ENCODE measurements at places on chromosomes 12 and 14.

DNA sequence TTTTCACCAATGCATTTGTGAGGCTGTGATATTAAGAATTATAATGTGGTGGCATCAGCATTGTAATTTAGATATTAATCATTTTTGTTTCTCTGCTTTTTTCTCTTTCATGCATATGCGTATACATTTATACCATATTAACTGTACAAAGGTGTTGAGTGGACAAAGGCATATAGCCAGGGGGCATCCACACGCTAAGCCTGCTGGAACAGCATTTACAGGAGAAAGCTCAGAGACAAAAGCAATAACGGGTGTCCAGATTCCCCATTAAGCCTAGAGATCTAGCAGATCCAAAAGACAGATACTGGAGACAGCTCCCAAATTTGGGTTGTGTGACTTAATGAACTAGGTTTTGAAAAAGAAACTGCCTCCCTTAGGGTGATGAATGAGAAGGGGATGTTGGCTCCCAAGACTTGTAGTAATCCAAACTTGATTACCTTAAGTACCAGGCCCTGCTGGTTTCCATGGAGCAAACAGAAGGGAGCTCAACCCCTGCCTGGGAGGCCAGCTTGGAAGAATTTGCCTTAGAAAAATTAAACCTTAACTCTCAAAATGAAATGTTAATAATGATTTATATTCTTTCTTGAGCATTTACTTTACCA, 181.9 kb downstream of the SLC6A15 start:
- DNase-seq: no peak

- peak; percentile 64 for DNase-seq
These were observed 122.7 kb downstream of the SSPN start for GRCh38 chr12:26317942-26318575.

- no peak for DNase-seq
These were observed 557.2 kb upstream of the STXBP6 start for GRCh38 chr14:25607192-25607591.

- DNase-seq: no peak
These were observed 141.0 kb upstream of the ARHGAP5 start for GRCh38 chr14:31936115-31936514.

DNA sequence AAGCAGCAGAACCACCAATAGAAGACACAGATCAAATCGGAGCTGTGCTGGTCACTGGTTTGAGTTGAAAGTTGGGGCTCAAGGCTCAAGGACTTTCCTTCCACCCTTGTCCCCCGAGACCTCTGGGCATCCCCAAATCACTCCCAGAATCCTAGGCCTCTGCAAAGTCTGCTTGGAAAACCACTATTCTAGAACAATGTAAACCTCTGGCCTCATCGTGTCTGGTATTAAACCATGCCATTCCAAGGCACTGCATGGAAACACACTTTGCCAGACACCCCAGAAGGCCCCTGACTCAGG, 288.0 kb downstream of the DPF3 start:
- DNase-seq: no peak

DNA sequence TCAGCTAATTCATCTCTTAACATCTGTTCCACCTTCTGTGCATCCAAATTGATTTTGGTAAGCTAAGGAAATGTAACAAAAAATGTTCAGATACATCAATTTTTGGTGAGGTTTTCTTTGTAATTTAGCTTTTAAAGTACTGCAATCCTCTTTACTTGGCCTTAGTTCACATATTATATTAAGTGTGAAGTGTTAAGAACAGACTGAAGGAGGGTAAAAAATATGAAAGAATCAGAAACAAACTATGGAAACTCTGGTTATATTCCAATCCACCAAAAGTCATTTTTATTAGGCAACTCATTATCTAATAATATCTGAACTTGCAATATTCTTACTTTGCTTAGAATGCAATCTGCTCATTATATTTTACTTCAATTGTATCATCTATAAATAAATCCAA, 49.1 kb downstream of the CEP290 start:
- no peak for DNase-seq

DNA sequence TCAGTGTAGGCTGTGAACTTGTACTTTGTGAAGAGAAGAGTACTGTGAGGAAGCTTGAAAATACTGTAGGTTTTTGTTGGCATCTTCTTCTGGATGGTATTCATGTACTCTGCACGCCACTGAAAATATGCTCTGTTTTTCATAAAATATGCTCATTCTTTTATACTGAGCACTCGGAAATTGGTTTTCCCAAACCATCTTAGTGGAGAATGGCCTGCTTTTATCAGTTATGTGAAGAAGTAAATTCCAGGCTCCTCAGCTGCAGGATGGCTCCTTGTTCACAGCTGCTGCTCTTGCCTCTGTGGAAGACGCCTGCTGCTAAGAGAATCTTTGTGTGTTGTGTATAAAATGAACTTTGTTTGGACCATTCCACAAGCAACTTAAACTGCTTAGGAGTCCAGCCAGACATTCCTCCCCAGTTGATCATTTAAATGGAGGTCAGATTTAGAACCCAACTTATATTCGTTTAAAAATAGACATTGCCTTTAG, 443.5 kb upstream of the RGS6 start:
- no peak for DNase-seq

- no peak for DNase-seq
These were observed 42.9 kb upstream of the PPM1H start for GRCh38 chr12:62977883-62978282.

DNA sequence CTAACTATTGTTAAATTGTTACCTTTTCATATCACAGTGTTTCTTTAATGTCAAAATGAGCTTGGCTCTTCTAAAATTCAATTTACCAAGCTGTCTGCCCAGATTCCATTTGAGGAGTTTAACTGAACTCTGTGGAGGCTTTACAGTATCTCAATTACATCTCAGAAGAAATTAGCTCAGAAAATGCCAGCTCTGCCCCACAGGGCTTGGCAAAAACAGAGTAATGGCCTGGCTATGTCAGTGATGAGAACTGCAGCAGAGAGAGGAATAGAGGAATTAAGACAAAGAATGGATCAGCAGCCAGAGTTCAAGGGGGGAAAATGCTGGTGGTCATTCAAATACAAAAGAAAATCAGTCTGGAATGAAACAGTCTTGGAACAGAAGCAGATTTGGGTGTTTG, 15.8 kb upstream of the TMTC1 start:
- DNase-seq: no peak

GRCh38 chr12:27785882-27786570, 6.0 kb upstream of the MANSC4 start:
- peak; percentile 73 for DNase-seq
